ENCODE measurements at places on chromosomes 5 and 9.

DNA sequence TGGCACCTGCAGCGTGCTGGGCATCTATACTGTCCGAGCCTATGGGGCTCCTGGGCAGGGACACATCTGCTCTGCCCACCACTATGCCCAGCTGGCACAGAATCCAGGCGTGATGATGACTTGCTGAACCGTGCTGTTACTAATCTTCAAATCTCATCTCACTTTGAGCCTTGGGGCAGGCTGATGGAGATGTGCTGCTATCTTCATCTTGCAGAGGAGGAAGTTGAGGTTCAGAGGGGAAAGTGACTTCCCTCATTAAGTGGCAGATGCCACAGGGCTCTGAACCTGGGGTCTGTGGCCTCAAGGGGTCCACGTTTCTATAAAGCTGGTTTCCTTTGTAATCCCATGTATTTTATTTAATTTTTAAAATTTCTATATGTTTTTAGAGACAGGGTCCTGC is 4.7 kb downstream of the SLC2A6 start:
- no peak for DNase-seq

GRCh38 chr5:177300236-177300880 is 3.2 kb downstream of the RAB24 start:
- DNase-seq = peak; percentile 78

- no peak for DNase-seq
Observed at GRCh38 chr5:14319102-14319501, 176.0 kb downstream of the TRIO start.

DNA sequence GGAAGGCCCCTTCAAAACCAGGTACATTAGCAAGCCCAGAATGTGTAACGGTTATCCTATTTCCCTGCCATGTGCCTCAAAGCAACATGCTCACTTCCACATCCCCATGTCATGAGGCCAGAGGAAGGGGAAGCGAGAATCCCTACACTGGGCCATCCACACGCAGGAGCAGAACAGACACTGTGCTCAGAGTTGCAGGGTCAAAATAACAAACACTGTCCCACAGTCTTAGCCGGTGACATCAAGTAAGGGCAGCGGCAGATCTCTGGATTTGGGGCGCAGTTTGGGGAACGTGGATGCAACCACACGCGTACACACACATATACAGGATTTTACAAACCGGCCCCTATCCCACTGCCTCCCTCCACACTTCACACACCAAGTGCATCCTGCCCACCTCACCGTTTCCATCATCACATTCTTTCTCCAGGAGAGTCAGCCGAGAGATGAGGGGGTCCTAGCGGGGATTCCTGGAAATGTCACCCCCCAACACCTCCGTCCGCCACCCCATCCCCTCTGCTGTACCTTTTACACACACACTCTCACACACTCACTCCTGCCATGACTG is 776 bp downstream of the APBA1 start:
- no peak for DNase-seq

All from suprapubic skin (tissue), 4 donors.